ENCODE measurements at places on chromosomes 6 and 20.

GRCh38 chr6:4942673-4943009 is 61.2 kb downstream of the RPP40 start:
- no peak for DNase-seq

DNA sequence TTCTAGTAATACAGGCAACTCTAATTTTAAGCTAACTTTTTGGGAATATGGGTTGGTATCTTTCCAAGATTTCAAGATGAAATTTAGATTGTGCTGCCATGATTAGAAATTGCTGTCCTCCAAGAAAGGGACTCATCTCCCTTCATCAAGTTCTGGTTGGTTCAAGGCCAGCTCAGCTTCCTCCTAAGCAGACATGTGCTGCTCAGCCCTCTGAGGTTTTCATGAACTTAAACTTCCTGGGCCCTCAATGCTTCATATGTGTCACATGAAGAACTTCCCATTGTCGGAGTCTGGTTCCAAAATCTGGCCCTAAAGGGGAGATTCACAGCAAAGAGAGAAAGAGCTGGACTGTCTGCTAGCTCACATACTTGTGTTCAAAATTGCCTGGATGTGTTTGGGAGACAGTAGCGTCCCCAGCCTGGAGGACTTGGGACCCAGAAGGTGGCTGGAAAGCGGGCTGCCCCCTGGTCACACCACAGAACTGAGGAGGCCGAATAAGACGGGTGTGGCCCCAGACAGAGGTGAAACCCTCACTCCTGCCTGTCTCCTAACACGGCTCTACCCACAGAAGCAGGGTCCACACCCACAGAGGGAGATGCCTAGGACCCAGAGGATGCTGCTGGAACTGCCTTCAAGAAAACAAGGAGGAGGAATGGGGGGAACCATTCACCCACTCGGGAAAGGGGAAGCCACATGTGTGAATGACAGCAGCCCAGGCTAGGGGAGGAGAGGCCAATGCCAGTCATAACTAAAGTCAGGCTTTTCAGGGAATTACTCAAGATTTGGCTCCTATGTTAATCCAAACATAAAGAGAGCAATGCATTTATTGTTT is 54.3 kb upstream of the GPR31 start:
- DNase-seq = no peak

DNA sequence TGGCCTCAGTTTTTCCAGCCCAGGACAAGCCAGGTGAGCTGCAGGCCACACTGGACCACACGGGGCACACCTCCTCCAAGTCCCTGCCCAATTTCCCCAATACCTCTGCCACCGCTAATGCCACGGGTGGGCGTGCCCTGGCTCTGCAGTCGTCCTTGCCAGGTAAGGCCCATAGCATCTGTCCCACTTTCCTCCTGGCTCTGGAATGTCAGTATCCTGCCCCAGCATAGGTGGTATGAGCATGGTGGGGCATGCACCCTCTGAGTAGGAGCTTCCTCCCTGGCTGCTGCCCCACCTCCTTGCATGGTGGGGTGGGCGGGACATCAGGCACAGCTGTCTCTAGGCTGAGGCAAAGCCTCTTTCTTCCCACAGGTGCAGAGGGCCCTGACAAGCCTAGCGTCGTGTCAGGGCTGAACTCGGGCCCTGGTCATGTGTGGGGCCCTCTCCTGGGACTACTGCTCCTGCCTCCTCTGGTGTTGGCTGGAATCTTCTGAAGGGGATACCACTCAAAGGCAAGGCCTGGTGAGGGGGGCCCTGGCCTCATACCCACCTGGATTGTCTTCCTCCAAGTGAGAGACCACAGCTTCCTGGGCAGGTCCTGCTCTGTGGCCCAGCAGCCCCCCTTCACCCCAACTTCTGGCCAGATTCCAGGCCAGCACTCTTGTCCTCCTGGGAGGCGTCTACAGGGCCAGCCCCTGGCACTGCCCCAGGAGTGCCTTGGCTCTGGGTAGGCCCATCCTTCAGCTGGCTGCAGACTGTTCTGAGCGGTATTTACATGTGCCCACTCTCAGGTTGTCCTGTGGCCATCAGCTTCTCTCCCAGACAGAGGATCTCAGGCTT is 9.1 kb downstream of the PI16 start:
- DNase-seq = peak; percentile 63

DNA sequence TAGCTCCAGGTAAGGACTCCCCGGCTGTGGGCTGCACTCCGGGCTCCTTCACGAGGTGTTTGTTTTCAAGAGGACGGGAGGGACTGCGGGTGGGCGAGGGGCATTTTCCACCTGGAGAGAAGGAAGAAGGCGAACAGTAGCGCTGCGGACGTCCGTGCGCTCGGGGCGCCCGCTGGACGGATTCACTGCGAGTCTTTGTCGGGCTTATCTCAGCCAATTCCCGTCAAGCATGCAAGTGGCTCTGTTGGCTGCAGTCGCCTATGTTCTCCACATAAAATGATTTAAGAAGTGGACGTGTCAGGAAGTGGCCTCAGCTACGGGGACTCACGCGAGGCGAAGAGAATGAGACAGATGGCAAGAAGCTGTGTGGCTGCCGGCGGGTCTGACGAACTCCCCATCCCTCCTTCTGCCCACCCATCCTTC is 332 bp downstream of the GRIK2 start:
- no peak for DNase-seq

DNA sequence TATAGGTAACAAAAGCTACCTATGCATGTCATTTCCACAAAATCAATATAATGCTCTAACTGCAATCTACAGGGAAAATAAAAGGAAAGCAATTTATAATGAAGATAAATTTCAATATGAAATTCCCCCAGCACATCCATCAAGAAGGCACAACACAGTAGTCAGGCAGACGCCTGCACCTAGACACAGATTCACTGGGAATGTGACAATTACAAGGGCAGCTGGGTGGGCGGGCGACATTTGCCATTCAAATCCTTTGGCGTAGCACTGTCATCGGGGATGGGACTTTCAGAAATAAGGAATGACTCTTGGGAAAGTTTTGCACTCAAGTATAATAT is 60.4 kb downstream of the SULF2 start:
- DNase-seq = no peak
